Epithelial cell of alveolus of lung (primary cell): ENCODE measurements at places on chromosomes 7 and 10. TPM values are rescaled to one million over a fixed set of nuclear protein-coding genes. Genes with fewer than 3 reads are reported as not detected.

Gene FOXI2
- not detected in 2 replicates for total RNA-seq

Gene CDHR1
- 0.52 TPM in 1 of 2 replicates, not detected in the other for total RNA-seq

Gene GRID2IP
- total RNA-seq: 0.08 TPM in 1 of 2 replicates, not detected in the other

Gene LYZL2
- total RNA-seq: not detected in 2 replicates

Gene PTPRN2
- total RNA-seq: 0.78 and 2.7 TPM in 2 replicates

Gene ASAH2
- total RNA-seq: 0.56 and 0.65 TPM in 2 replicates

Gene ZMYND11
- total RNA-seq: 26.4 and 37.1 TPM in 2 replicates

Gene COL28A1
- total RNA-seq: 0.72 TPM in 1 of 2 replicates, not detected in the other

Gene HOGA1
- 0.13 and 0.48 TPM in 2 replicates for total RNA-seq

Gene PNLIP
- total RNA-seq: not detected in 2 replicates

Gene OR2A5
- not detected in 2 replicates for total RNA-seq

Gene SEPHS1
- total RNA-seq: 44.3 and 49.5 TPM in 2 replicates

Gene TLX1
- total RNA-seq: not detected in 2 replicates

Gene PSD
- 6.8 and 12.2 TPM in 2 replicates for total RNA-seq

Gene ZNF316
- total RNA-seq: 11.1 and 12.0 TPM in 2 replicates

Gene FAM131B
- total RNA-seq: 3.1 and 3.9 TPM in 2 replicates

Gene ZNF117
- total RNA-seq: 0.52 and 3.4 TPM in 2 replicates

Gene PRLHR
- total RNA-seq: not detected in 2 replicates

Gene DYDC1
- total RNA-seq: not detected in 2 replicates

Gene RPP30
- total RNA-seq: 23.5 and 39.3 TPM in 2 replicates

Gene VSTM4
- 1.4 and 6.6 TPM in 2 replicates for total RNA-seq

Gene PHKG1
- 0.08 TPM in 1 of 2 replicates, not detected in the other for total RNA-seq

Gene NEUROD6
- not detected in 2 replicates for total RNA-seq

Gene KCTD7
- total RNA-seq: 10.5 and 19.0 TPM in 2 replicates

Gene MBLAC1
- 0.48 and 4.3 TPM in 2 replicates for total RNA-seq

Gene AGMO
- total RNA-seq: under 0.01 TPM in 1 of 2 replicates, not detected in the other

Gene APBB1IP
- total RNA-seq: under 0.01 TPM in 1 of 2 replicates, not detected in the other

Gene HABP2
- total RNA-seq: not detected in 2 replicates

Gene ADRB1
- 0.13 TPM in 1 of 2 replicates, not detected in the other for total RNA-seq

Gene DKK1
- total RNA-seq: 5.9 and 35.4 TPM in 2 replicates

Gene DTX2
- 7.6 and 13.4 TPM in 2 replicates for total RNA-seq

Gene LIPK
- total RNA-seq: not detected in 2 replicates

Gene FKBP6
- not detected in 2 replicates for total RNA-seq

Gene HKDC1
- 0.13 TPM in 1 of 2 replicates, not detected in the other for total RNA-seq

Gene GSTO2
- 8.9 and 18.4 TPM in 2 replicates for total RNA-seq

Gene AKR1B15
- total RNA-seq: 2.3 TPM in 1 of 2 replicates, not detected in the other

Gene NUDT13
- total RNA-seq: 1.1 and 1.4 TPM in 2 replicates

Gene RPEL1
- 0.13 TPM in 1 of 2 replicates, not detected in the other for total RNA-seq

Gene CAV2
- 34.6 and 88.4 TPM in 2 replicates for total RNA-seq

Gene RSPH10B2
- not detected in 2 replicates for total RNA-seq

Gene LEP
- not detected in 2 replicates for total RNA-seq

Gene ADIRF
- 2.7 and 24.5 TPM in 2 replicates for total RNA-seq
